NCI-H524 (cell line): ENCODE measurements at places on chromosomes 12 and 14.

GRCh38 chr12:96205908-96206307 lies 11.7 kb downstream of the ELK3 start:
- DNase-seq: no peak

GRCh38 chr12:130796985-130797686 lies 41.9 kb downstream of the STX2 start:
- DNase-seq: no peak

GRCh38 chr14:51225751-51226150 lies 14.3 kb upstream of the TMX1 start:
- DNase-seq: no peak

- DNase-seq: no peak
Measured at GRCh38 chr12:62684570-62685295, 218.1 kb downstream of the MON2 start.

DNA sequence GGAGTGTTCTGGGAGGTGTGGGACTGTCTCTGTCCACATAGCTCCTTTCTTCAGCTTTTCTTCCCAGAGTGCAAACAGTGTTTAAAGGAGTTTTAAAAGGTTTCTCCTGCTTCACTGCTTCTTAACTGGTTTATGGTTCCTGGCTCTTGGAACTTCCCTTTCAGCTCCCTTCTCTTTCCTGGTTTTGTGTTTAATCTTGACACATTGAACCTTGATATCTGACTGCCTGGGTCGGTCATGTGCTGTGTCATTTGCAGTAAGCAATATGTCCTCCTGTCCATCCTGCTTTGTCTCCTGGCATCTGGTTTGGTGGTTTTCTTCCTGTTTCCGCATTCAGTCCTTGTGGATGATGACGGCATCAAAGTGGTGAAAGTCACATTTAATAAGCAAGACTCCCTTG lies 2.2 kb downstream of the TMEM106C start:
- DNase-seq: no peak

DNA sequence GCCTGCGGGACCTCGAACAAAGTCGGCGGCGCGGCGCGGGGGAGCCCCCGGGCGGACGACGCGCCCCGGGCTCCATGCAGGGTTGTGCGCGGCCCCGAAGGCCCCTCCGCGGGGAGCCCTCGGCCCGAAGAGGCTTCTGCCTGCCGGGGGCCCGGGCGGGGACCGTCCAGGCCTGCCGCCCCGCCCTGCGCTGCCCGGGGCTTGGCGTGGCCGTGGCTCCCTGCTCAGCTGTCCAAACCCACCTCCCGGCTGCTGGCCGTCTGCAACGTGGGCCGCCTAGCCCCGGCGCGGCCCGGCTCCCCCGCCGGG lies 670 bp downstream of the DYRK2 start:
- DNase-seq: no peak

DNA sequence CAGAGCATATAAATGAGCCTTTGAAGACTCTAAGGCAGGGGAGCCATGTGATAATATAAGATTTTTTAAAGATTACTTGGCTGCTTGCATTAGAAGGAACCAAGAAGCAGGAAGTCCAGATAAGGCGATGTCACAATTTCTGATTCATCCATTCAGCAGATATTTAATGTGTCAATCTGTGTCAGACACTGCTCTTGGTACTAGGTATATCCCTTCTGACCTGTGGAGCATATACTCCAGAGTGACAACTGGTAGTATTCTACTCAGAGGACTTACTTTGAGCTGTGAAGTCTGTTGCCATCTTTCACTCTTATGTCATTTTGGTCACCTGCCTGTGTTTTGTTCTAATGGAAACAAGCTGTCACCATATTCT lies 10.7 kb downstream of the EID3 start:
- no peak for DNase-seq

GRCh38 chr12:56781726-56782125 lies 18.6 kb downstream of the HSD17B6 start:
- no peak for DNase-seq

DNA sequence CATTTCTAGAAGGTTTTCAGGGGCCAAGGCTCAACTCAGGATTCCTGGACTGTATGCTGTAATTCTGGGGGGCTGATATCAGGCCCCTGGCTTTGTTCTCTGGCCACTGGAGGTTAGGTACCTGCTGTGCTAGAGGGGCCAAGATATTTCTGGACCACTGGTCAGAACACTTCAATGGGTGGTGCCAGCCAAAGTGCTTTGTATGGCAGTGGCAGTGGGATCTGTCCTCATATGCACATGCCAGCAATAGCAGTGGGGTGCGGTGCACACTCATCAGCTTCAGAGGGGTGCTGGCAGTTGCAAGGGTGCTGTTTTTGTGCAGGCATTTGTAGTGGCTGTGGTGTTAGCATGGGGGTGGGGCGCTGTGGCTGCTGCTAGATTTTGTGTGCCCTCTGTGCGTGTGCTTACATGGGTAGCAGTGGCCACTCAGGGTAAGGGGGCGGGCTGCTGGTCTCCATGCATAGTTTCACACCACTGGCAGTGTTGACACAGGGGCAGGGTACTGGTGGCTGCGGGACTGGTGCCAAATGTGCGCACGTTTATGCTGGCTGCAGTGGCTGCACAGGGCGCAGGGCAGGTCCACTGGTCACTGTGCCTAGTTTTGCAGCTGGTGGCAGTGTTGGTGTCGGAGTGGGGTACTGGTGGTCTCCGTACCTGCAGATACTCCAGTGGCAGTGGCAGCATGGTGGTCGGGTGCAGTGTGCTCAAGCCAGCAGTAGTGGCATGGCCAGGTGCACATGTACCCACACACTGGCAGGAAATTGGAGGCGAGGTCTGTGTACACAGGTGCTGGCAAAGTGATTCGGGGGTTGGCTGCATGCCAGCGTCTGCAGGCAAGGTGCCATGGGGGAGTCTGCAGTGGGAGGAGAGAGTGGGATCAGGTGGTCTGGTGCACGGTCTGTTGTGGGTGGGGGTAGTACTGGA lies 12.6 kb downstream of the NOPCHAP1 start:
- no peak for DNase-seq

- DNase-seq: no peak
Measured at GRCh38 chr12:52091061-52091460, 11.6 kb downstream of the SMIM41 start.

DNA sequence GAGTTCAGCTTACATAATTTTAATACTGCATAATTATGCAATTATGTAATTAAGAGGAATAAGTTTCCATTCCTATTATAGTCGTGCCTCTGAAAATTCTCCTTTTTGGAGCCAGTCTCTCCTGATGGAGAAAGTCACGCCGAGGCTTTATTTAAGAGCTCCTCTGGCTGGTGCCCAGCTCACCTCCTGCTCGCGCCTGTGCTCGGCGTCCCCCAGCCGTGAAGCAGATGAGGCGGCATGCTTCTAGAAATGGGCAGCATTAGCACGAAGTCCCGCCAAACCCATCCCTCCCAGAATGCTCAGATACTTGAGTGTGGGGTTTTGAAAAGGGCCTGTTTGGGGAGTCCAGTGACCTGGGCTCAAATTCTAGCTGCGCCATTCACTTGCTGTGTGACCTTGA lies 153.0 kb downstream of the PHETA1 start:
- DNase-seq: no peak

GRCh38 chr14:85556267-85556666 lies 26.3 kb downstream of the FLRT2 start:
- no peak for DNase-seq

DNA sequence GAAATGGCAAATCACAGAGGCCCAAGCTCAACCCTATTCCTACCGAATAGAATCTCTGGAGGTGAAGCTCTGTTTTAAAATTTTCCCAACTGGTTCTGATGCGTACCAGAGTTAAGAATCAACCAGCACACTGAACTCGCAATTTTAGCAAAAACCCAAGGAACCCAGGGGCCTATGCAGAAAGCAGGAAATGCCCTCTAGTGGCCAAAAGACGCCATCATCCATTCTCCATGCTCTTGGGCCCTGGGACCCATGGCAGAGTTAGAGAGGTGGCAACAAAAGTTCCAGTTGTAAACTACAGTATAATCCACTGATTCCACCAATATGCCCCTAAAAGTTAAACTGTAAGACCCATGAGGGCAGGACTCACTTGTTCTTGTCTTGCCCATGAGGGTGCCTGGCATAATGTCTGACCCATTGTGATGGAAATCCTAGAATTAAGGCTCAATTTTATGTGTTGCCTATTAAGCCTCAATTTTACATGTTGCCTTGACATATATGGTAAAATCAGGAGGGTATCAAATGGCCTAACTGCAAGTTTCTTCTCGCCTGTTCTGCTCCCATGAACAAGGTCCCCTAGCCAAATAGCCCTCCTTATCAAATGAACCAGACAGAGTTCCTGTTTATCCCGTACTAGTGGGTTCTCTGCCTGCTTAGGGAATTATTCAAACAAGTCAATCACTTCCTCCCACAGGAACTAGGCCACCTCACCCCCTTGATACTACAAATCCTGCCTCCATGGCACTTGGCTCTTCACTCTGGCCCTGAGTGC lies 137.5 kb upstream of the CPM start:
- DNase-seq: peak; percentile 62

DNA sequence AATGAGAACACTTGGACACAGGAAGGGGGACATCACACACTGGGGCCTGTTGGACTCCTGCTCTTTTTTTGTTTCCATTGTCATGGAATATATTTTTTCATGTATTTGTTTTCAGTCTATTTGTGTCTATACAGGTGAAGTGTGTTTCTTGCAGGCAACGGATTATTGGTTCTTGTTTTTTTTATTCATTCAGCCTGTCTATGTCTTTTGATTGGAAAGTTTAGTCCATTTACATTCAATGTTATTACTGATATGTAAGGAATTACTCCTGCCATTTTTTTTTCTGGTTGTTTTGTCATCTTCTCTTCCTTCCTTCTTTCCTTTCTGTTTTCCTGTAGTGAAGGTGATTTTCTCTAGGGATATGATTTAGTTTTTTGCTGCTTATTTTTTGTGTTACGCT lies 18.0 kb upstream of the PTPRO start:
- no peak for DNase-seq

- peak; percentile 96 for DNase-seq
Measured at GRCh38 chr14:98548071-98548686, 723.8 kb downstream of the BCL11B start.

DNA sequence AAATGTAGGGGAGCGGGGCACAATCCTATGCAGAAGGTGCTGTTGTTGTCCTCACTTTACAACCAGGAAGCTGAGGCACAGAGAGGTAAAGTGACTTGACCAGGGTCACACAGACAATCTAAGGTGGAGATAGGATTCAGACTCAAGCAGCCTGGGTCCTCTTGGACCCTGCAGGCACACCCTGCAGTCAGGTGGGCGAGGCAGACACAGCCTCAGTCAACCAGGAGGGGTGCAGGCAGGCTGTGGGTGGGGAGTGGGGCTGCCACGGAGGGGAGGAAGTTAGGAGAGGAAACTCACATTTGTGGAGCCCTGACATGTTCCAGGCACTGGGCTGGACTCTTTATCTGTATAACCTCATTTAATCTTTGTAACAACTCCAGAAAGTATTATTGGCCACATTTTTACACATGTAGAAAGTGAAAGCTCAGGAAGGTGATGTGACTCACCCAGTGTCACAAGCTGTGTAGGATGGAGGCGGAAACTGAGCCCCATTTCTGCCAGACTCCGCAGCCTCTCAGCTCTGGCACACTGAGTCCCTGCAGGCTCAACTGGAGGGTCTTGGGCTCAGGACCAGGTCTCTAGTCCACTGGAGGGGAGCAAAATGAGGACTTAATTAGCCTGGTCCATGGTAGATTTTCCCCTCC lies 24.9 kb upstream of the CHGA start:
- no peak for DNase-seq

DNA sequence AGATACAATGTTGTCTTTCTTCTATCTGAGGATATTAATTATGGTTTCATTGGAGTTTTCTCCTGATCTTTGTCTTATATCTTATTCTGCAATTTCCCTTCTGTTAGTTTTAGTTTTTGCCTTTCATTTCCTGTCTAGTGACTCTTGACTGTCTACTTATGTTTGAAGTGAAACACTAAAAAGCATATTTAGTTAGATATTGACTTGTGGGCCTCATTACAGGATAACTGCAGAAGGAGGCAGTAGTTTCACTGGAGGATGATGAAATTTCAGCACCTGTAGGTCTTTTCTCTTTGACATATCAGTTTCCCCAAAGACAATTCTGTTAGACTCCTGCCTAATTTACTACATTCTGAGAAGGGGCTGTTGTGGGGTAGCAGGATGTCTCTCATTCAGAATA lies 97.5 kb upstream of the NEDD1 start:
- DNase-seq: no peak

DNA sequence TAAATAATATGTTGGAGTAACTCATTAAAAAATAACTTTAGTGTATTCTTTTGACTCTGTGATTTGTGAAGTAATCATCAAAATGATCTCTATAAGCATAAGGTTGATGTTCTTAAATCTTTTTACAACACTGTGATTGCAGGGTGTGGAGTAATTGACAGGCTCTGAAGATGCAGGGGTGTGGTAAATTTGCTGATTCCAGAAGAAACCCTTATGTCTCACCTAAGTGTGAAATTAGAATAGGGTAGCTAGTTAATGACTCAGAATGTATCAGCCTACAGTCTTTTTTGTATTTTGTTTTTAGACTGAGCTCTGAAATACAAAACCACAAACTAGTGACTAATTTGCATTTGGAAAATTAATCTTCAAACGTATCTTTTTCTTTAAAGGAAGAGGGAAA lies 5.9 kb downstream of the PRPF39 start:
- no peak for DNase-seq

GRCh38 chr14:95146079-95146771 lies 11.1 kb downstream of the DICER1 start:
- DNase-seq: no peak

DNA sequence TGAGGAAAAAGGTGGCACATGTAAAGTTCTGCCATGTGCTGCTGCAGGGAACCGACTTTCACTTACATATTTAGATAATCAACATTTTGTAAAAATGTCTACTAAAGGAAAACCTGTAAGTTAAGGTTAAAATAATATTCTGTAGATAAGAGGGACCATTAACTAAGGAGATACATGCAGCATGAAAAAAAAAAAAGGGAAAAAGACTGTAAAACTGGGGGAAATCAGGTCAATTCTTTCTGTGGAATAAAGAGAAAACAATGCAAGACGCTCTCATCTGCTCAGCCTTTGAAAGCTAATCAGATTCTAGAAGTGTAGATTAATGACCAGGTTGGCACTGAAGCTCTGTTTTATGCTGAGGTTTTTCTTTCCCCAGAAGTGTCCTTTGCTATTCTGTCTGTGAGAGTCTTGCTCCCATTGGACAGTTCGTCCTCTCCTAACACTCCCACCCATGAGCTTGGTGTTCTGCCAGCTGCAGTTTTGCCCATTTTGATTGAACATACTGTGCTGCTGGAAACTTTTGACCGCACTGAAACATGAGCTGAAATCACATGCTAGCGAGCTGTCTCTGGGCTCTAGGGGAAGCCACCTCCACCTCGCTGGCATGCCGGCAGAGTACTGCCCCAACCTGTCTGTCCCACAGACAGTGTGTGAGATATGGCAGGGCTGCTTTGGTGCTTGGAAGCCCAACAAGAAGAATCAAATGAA lies 39.7 kb downstream of the PPTC7 start:
- DNase-seq: peak; percentile 69

- no peak for DNase-seq
Measured at GRCh38 chr14:92668276-92668973, 80.0 kb downstream of the LGMN start.

- peak; percentile 71 for DNase-seq
Measured at GRCh38 chr12:89098441-89099112, 253.7 kb downstream of the DUSP6 start.

GRCh38 chr12:74456431-74456830 lies 81.2 kb upstream of the ATXN7L3B start:
- no peak for DNase-seq

- no peak for DNase-seq
Measured at GRCh38 chr12:49288922-49289555, 5.9 kb upstream of the PRPH start.

- no peak for DNase-seq
Measured at GRCh38 chr14:103501921-103502669, 20.5 kb downstream of the CKB start.

- no peak for DNase-seq
Measured at GRCh38 chr14:34369648-34370030, 92.4 kb downstream of the SPTSSA start.

- DNase-seq: peak; percentile 64
Measured at GRCh38 chr12:91361864-91362263, 179.2 kb upstream of the DCN start.
